Tibial nerve (tissue), 4 donors: ENCODE measurements at places on chromosomes 5 and 9. TPM values are rescaled to one million over a fixed set of nuclear protein-coding genes. Genes with fewer than 3 reads are reported as not detected.

DNA sequence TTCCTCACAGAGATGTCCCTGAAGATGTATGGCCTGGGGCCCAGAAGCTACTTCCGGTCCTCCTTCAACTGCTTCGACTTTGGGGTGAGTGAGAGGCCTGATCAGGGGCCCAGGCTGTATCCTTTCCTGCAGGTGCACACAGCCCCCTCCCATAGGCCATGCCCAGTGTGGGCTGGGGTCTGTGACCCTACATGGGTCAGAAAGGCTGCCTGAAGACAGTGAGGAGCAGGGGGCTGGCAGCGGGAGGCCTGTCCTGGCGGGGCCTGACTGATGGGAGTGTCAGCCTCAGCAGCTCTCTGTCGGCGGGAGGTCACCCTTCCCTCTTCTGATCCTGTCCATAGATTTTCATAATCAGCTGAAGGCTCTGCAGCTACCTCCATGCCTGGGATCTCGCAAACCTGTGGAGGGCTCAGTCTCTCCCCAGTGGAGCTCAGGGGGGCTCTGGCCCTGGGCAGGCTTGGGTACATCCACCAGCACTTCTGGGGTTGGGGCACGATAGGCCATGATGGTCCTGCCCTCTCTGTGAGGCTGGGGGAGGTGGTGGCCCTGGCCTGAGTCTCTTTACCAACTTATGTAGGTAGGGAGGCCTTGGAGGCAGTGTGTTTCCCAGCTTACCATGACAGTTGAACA is 98.5 kb downstream of the CACNA1B start:
- DNase-seq, result no peak

DNA sequence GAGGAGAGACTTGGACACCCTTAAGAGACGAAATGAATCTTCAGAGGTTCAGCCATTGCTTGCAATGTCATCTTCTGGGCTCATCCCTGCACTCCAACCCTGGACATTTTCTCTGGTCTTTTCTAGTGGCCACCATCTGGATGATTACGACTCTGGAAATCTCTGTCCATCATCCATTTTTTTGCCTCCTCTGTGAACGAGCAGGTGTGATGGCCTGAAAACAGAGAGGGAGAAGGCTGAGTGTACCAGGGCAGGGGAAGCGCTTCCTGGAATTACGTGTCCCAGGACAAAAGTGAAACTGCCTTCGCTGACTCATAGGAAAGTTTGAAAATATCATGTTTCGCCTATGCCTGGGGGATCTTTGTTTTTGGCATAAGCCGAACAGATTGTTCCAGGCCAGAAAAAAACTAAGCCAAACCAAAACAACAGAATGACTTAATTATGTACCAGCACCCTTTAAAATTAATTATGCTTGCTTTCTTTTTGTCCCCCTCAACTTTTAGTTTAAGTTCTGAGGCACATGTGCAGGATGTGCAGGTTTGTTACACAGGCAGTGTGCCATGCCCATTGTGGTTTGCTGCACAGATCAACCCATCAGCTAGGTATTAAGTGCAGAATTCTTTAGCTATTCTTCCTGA is 31.9 kb downstream of the ANKRD33B start:
- no peak for DNase-seq

DNA sequence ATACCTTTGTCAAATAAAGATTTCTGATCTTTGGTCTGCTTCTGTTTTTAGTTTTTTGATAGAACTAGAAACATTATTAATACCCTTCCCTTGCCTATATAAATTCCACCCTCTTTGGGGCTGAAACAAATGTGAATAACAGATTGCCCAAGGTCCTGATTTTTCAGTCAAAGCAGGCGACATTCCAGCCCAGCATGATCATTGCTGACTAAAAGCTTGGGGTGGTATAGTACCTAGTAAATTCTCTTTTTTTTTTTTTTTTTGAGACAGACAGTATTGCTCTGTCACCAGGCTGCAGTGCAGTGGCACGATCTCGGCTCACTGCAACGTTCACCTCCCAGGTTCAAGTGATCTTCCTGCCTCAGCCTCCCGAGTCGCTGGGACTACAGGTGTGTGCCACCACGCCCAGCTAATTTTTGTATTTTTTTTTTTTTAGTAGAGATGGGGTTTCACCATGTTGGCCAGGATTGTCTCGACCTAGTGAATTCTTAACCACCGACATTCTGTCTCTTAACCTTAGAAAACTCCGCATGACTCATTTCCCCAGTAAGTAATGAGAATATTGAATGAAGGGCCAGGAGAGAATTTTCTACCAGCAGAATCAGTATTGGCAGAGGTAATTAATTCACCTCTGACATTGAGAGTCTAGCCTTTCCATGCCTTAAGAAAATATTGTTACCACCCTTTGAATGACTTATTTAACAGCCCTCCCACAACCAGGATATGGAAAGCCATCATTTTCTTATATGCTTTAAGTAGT is 226.4 kb downstream of the GNA14 start:
- DNase-seq, result no peak

The LTC4S gene
- total RNA-seq, result 38.6 TPM

The HSPB3 gene
- 0.66 TPM for total RNA-seq

- peak; percentile 64 for DNase-seq
Measured at GRCh38 chr9:74887041-74887980, at the start of gene TRPM6. TSS of gene TRPM6 (minus strand) at chr9:74887921. CDS start at chr9:74887856, 65 bp downstream.

DNA sequence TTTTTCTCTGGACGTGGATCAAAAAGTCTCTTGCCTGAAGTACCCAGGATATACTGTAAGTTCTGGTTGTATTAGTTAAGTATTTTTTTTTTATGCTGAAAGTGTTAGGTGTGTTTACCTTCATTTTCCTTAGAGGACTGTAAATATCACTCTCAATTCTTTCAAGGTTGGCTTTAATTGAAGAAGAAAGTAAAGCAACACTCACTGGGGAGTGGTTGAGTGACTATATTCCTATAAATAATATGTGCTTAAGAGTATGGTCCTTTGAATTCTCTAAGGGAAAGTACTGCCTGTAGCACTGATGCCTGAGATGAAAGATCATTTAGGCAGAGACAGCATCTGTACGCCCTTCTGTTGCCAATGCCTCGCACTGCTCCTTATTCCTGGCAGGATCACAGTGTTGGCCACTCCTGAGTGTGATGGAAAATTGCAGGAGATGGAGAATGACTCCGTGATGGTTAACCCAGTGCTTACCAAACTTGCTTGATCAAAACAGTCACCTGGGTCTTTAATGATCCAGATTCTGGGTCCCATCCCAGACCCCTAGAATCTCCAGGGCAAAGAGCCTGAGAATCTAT is 182.0 kb upstream of the MPDZ start:
- no peak for DNase-seq

GRCh38 chr9:132948482-132949050 is 4.2 kb upstream of the TSC1 start:
- no peak for DNase-seq

The PCDHGA12 gene
- total RNA-seq, result 11.3 TPM

- DNase-seq, result no peak
Measured at GRCh38 chr9:4973246-4973645, 11.8 kb upstream of the JAK2 start.

- DNase-seq, result no peak
Measured at GRCh38 chr5:171757853-171758535, 27.6 kb upstream of the SMIM23 start.

DNA sequence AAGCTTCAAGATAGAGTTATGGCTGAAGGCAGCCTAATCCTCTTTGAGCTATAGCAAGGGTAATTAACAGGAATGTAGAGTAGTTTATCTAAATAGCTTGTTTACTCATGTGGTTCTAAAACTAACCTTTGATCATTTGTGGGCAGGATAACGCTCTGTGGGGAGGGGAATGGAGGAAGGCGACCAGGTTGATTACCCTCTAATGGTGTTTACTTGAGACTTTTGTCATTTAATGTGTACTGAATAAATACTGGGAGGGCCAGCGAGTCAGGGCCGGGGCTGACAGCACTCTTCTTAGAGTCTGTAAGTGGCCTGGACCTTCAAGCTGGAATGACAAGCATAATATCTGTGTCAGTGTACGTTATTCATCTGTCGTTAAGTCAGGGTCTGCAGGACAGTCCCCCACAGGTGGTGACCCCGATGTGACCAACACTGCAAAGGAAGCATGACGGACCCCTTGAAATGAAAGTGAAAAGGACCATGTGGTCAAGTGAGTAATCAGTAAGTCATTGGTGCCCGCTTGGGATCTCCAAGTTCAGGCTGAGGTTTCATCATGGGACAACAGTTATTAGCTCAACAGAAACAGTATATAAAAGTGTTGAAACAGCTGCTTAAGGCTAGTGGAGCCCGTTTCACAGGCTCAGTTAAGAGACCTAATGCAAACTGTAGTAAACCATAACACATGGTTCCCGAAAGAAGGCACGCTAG is 162.6 kb downstream of the CPLANE1 start:
- DNase-seq, result no peak

DNA sequence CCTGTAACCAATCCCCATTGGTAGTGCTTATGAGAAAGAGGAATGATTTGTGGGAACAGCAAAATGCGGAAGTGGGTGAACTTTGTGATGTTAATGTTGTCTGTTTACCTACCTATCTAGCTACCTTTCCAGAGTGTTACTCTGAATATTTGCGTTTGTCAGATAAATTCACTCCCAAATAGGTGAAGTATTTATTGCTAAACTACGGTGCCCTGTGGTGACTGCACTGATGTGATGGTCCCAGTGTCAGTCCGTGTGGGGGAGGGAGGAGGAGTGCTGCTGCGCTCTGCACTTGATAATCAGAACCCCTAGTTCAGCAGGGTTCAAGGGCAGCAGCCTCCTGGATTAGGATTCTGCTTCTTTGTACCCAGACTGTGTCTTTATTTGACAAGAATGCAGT is 55.3 kb downstream of the TJP2 start:
- DNase-seq, result no peak

DNA sequence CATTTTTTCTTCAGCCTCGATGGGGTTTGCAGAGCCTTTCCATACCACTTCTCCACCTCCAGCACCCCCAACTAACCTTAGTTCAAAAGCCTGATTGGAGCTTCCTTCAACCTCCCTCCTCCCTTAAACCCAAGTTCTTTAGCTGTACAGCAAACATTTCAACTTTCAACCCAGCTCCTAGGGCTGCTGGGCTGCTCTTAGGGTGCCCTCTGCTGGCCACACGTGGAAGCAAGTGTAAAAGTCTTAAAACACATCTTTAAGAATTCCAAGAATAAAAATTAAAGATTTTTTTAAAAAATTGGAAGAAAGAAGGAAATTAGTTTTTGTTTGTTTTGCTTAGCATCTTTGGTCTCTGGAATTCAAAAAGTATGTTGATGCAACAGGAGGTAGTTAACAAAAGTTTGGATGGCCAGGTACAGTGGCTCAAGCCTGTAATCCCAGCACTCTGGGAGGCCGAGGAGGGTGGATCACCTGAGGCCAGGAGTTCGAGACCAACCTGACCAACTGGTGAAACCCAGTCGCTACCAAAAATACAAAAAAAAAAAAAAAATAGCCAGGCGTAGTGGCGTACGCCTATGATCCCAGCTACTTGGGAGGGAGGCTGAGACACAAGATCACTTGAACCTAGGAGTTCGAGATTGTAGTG is 15.5 kb upstream of the HSD17B3 start:
- DNase-seq, result peak; percentile 57

DNA sequence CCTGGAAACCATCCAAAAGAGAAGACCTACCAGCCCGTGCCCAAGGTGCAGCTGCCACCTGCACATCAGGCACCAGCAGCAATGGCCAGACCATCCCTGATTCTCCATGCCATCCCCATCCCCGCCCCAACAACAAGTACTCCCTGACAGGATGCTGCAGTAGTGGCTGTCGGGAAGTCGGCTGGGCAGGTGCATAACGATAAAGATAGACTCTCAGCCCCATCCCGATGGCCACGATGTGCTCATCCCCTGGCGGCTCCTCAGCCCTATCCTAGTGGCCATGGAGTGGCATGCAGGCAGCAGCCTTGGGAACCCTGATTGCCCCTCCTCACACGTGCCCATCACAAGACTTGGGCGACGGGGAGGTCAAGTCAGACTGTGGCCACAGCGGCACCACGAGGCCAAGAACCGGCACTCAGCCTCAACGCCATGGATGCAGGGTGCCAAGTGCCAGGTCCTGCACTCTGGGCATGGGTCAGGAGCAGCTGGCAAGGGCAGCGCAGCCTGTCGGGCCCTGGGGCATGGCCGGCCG is 368.8 kb upstream of the SPATA31A5 start:
- no peak for DNase-seq

- DNase-seq, result no peak
Measured at GRCh38 chr5:109496112-109496511, 86.3 kb upstream of the PJA2 start.

The PHYKPL gene
- 121 TPM for total RNA-seq

The IGIP gene
- total RNA-seq, result 28.3 TPM

- DNase-seq, result no peak
Measured at GRCh38 chr5:32961059-32961415, 249.9 kb downstream of the NPR3 start.

The MAP1B gene
- 587 TPM for total RNA-seq

The INSL4 gene
- not detected for total RNA-seq

The SCGB3A2 gene
- not detected for total RNA-seq

DNA sequence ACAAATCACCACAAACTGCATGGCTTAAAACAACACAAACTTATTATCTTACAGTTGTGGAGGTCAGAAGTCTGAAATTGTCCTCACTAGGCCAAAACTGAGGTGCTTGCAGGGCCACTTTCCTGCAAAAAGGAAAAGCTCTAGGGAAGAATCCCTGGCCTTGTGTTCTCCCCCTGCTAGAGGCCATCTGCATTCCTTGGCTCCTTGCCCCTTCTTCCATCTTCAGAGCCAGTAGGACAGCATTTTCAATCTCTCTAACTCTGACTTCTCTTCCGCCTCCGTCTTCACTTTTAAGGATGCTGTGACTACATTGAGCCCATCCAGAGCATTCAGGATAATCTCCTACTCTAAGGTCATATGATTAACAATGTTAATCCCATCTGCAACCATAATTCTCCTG is 236.6 kb downstream of the CDK5RAP2 start:
- DNase-seq, result no peak

The SUB1 gene
- 110 TPM for total RNA-seq

- no peak for DNase-seq
Measured at GRCh38 chr5:139287890-139288635, 5.5 kb upstream of the MATR3 start.

DNA sequence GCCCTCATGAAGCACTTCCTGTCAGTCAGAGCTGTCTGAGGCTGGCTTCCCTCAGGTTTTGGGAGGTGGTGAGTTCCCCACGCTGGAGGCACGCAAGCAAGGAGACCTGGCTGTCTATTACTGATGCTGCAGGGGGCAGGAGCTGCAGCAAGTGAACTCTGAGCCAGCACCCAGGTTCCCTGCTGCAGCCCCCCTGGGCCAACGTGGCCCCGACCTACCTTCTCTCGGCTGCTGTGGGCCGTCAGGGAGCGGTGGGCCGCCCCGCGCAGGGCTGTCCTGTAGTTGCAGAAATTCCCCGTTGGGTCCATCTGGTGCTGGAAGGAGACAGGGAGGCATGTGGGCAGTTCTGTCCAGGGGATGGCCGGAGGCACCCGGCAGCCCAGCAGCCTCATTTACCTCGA is 46.8 kb upstream of the RNF130 start:
- no peak for DNase-seq
